ENCODE measurements at places on chromosomes 5 and 9.

GRCh38 chr5:150661821-150662596 is 958 bp downstream of the MYOZ3 start:
- DNase-seq, result no peak

- DNase-seq, result peak; percentile 66
Observed at GRCh38 chr5:146340260-146341081, 1.8 kb downstream of the POU4F3 start.

DNA sequence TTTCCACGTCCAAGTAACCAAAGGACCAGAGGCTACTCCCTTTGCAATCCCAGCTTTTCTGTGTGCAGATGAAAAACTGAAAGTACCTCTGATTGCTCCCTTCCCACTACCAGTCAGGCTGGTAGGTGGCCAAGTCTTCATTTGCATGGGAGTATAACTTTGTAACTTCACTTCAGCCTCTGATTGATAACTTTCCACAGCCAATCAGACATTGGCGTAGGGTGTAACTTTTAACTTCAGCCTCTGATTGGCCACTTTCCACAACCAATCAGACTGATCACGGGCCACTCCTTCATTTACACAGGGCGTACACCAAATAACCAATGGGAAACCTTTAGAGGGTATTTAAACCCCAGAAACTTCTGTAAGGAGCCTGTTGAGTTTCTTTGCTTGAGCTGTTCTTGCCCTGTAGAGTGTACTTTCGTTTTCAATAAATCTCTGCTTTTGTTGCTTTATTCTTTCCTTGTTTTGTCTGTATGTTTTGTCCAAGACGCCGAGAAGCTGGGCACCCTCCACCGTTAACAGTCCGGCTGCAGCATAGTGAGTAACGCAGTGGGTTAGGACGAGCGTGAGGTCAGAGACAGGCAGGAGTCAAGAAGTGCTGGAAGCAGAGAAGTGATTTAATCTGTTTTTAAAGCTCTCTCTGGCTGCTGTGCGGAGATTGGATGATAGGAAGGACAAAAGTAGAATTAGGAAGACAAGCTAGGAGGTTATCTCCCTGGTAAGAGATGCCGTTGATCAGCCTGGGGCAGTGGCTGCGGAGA is 3.5 kb upstream of the EXOSC2 start:
- peak; percentile 89 for DNase-seq

DNA sequence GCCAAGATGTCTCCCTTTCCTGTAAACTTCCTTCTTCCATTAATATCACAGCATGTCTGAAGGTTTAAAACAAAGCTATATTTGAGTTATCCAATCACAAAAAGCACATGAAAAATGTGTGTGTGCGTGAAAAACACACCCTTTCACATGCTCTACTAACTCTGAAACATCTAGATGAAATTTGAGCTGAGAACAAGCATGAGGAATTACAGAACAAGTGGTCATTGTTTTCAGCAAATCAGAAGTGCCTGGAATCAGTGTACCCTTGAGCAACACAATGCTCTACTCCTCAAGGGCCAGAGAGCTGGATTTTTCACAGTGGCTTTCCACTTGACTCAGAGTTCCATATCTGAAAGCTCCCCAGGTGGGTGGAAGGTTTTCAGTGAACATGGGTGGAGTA is 255.9 kb downstream of the PSAT1 start:
- DNase-seq, result no peak
